ENCODE measurements at places on chromosomes 16 and 17. TPM values are rescaled to one million over a fixed set of nuclear protein-coding genes. Genes with fewer than 3 reads are reported as not detected.

GRCh38 chr17:10126616-10127501, 71.5 kb downstream of the GAS7 start:
- H3K27me3 ChIP-seq = no peaks in the 10 kb centered on the region
- H3K4me3 ChIP-seq = no peak overlapping the region
- DNase-seq = no peak
- no peak overlapping the region for H3K27ac ChIP-seq
- no peaks in the 10 kb centered on the region for H3K36me3 ChIP-seq

- no peak for DNase-seq
- H3K4me3 ChIP-seq = no peak overlapping the region
- H3K27me3 ChIP-seq = peaks cover 11% of the 10 kb centered on the region
Measured at GRCh38 chr16:87003414-87003755, 313.8 kb downstream of the C16orf95 start.

DNA sequence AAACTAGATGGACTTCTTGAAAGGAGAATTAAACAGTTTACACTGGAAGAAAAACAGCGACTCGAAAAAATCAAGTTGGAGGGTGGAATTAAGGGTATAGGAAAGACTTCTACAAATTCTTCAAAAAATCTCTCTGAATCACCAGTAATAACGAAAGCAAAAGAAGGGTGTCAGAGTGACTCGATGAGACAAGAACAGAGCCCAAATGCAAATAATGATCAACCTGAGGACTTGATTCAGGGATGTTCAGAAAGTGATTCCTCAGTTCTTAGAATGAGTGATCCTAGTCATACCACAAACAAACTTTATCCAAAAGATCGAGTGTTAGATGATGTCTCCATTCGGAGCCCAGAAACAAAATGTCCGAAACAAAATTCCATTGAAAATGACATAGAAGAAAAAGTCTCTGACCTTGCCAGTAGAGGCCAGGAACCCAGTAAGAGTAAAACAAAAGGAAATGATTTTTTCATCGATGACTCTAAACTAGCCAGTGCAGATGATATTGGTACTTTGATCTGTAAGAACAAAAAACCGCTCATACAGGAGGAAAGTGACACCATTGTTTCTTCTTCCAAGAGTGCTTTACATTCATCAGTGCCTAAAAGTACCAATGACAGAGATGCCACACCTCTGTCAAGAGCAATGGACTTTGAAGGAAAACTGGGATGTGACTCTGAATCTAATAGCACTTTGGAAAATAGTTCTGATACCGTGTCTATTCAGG, 85.0 kb downstream of the C17orf58 start:
- H3K4me1 ChIP-seq = peaks cover 23% of the 10 kb centered on the region
- no peak for DNase-seq
- peaks cover 27% of the 10 kb centered on the region for H3K36me3 ChIP-seq

DNA sequence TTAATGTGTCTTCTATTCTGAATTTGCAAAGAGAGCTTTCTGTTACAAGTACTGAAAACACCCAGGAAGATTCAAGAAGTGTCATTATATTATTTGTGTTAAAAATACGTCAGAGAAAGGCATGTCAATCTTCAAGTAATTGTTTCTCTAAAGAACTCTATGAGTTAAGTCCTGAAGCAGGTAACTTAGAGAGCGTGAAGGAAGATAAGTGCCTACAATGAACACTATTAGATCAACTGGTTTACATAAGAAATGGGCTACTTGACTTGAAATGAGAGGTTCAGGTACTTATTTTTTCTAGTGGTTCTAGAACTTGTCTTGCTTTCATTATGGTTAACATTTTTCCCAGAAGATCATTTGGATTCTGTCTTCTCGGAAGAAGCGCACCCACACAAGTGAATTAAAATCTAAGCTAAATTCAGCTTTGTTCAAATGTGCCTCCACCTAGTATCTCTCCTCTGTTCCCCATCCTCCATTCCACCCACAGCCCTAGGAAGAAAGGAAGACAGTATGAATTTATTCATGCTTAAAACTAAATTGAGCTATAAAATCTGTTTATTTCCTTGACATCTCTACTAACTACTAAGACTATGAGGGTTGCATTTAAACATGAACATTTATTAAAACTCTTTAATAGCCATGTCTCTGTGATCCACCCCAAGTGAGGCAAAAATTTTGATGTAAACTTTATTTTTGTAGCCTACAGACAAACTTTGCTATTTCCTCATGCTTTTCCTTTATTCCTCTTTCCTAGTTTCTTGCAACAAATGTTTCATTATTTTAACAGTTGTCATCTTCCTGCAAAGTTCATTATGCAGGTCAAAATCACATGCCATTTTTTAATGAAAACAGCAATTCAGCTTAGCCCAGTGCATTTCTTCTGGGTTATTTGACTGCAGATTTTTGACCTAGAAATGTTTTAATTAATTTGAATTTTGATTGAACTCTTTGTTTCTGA, 206.8 kb downstream of the KCNJ2 start:
- H3K4me1 ChIP-seq = no peaks in the 10 kb centered on the region
- H3K4me3 ChIP-seq = no peak overlapping the region
- no peaks in the 10 kb centered on the region for H3K36me3 ChIP-seq
- no peak for DNase-seq
- no peak overlapping the region for H3K27ac ChIP-seq
- peaks cover 9% of the 10 kb centered on the region for H3K27me3 ChIP-seq

The MT4 gene
- total RNA-seq = not detected

The TBX6 gene
- total RNA-seq = 1.1 TPM

All from activated naive CD8-positive, alpha-beta T cell treated with anti-CD3 and anti-CD28 coated beads for 36 hours (primary cell).